ENCODE measurements at places on chromosomes 2 and 18. TPM values are rescaled to one million over a fixed set of nuclear protein-coding genes. Genes with fewer than 3 reads are reported as not detected.

ANKRD29 gene
- total RNA-seq: 21.5 TPM

GRCh38 chr2:147989809-147990403 is 30.6 kb downstream of the ORC4 start:
- DNase-seq: no peak

- DNase-seq: no peak
Observed at GRCh38 chr18:60117321-60117720, 217.5 kb downstream of the PMAIP1 start.

GRCh38 chr2:178574789-178575188 is 94.5 kb downstream of the PLEKHA3 start:
- DNase-seq: no peak

DNA sequence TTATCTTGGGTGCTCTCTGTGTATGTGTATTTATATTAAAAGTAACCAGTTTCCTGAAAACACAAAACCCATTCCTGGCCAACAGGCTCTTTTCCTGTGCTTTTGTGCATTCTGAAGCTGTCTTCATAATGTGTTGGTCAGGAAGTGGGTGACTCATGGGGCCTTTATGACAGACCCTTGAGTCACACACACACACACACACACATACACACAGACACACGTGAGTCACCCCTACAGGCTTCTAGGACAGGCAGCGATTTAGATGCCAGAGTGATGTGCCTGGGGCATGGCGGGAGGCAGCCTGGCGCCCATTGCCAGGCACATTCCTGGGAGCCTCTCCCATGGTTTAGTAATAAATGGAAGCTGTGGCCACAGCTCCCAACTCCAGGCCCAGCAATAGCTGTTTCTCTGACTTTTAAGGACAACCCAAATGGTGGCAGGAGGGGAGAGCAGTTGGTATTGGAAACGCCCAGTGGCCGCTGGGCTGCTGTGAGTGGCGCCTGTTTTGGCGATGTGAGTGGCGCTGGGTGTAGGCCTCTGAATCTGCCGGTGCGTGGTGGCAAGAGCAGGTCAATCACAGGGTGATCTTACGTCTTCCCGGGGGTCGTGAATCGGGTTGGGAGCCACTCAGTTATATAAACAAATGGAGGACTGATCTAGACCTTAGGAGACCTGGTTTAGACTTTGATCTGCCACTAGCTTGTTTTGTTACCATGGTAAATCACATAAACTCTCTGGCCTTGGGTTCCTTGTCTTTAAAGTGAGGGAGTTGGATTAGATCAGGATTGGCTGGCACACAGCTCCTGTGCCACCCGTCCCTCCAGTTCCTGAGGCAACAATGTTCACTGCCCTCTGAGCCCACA is 150.7 kb upstream of the DLX2 start:
- no peak for DNase-seq

GRCh38 chr2:166285215-166285614 is 90.5 kb downstream of the SCN9A start:
- no peak for DNase-seq

GRCh38 chr2:219689676-219690628 is 62.5 kb downstream of the SLC4A3 start:
- DNase-seq: no peak
